ENCODE measurements at places on chromosomes 16 and 17. TPM values are rescaled to one million over a fixed set of nuclear protein-coding genes. Genes with fewer than 3 reads are reported as not detected.

The TMEM186 gene
- 4.2 TPM for total RNA-seq

The RAB26 gene
- total RNA-seq, result 0.81 TPM

The ALOX12 gene
- total RNA-seq, result 0.26 TPM

The KRTAP4-3 gene
- not detected for total RNA-seq

The SMPD3 gene
- 3.1 TPM for total RNA-seq

The ATXN7L3 gene
- 79.0 TPM for total RNA-seq

The KRTAP9-6 gene
- not detected for total RNA-seq

The KRT222 gene
- not detected for total RNA-seq
